Peyer's patch (tissue), 4 donors: ENCODE measurements at places on chromosomes 1 and 21. TPM values are rescaled to one million over a fixed set of nuclear protein-coding genes. Genes with fewer than 3 reads are reported as not detected.
A peak's percentile ranks its signal among the peaks of the same experiment; 100 is the strongest.

The BARHL2 gene
- total RNA-seq: not detected

The AMY1A gene
- not detected for total RNA-seq

The OPTC gene
- total RNA-seq: not detected

GRCh38 chr1:117932576-117932975, 3.0 kb downstream of the WDR3 start:
- no peak for DNase-seq

DNA sequence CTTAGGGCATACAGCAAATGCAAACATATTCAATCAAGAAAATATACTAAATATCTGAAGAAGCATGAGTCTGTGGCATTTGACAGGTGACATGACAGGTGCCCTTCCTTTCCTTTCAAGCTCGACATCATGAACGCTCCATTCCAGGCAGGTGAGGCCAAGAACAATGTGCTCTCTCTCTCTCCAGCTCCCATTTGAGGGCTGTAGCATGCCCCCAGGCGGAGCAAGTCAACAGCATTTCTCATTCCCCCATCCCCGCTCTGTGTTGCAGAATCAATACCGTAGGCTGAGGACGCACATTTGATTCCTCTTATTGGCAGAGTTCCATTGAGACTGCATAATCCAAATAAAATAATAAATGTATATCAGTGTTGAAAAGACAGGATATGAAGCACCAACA, 24.6 kb upstream of the PLPPR4 start:
- no peak for DNase-seq

The TAL1 gene
- 3.6 TPM for total RNA-seq

GRCh38 chr1:161305867-161306519, 3.8 kb downstream of the MPZ start:
- peak; percentile 93 for DNase-seq

The SYT11 gene
- total RNA-seq: 3.7 TPM

DNA sequence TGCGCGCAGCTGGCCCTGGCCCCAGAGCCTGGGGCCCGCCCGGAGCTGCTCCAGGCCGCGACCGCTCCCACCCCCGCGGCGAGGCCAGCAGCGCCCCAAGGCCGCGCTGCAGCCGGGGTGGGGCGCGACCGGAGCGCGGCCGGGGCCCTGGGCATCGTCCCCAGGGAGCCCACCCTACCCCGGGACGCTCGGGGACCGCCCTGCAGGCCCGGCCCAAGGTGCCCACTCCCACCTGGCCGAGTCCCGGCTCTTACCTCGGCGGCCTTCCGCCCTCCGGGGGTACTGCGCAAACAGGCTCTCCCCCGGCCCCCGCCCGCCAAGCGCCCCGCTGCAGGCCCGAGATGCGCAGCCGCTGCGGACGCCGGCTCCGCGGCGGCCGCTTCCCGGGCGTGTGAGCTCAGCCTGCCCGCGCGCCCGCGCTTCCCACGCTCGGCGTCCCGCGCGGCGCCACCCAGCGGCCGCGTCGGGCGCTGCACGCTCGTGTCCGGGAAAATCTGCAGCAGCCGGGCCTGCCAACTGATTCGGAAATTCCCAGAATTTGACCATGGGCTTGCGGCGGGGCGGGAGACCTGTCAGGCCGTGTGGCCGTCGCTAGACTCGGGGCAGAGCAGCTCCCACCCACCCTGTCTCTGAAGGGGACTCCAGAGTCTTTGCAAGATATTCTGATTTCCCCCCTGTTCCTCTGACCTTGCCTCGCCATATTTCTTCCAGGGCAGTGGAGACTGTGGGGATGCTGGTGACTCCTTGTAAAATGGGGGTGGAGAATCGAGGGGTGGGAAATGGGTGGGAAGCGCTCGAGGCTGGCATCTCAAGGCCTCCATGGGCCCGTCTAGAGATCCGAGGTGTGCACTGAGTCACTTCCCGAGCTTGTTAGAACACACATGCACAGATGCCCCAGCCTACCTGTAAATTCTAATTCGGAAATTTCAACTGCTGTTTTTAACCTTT, 41.9 kb downstream of the CD34 start:
- peak; percentile 89 for DNase-seq

GRCh38 chr1:11841245-11842153, 6.1 kb downstream of the NPPA start:
- DNase-seq: no peak

DNA sequence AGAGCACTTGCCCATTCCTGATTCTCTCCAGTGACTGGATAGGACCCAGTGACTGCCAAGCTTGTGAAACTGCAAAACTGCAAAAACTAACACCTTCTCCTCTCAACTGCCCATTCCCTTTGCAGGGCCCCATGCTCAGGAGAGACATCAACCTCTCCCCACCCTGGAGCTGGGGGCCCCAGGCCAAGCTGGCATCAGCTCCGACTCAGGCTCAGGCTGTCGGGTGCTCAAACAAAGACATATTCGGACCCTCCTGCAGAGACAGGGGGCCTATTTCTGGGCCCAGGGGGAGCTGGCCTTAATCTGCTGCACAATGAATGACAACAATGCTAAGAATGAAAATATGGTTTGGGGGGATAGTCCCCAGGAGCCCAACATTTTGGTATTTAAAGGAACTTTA, 11.8 kb downstream of the LMX1A start:
- no peak for DNase-seq

GRCh38 chr1:245086389-245086969, 68.3 kb upstream of the KIF26B start:
- no peak for DNase-seq

DNA sequence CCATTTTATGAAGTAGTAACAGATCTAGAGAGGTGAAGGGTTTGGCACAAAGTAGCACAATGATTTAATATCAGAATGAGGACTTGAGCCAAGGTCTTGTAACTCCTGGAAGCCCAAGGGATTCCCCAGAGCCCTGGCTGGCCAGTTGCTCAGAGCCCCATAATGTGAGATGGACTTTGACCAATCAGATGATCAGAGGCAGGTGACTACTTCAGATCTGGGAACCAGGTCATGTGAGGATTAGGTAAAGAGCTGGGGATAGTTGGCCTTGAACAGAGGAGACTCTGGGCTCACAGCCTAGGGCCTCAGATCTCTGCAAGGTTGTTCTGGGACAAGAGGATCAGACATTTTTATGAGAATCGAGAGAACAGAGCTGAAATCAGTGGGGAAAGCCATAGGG, 18.9 kb downstream of the SHISAL2A start:
- DNase-seq: peak; percentile 67

The DNM3 gene
- 11.6 TPM for total RNA-seq

The SPATC1L gene
- 3.0 TPM for total RNA-seq

The ADAM30 gene
- not detected for total RNA-seq

DNA sequence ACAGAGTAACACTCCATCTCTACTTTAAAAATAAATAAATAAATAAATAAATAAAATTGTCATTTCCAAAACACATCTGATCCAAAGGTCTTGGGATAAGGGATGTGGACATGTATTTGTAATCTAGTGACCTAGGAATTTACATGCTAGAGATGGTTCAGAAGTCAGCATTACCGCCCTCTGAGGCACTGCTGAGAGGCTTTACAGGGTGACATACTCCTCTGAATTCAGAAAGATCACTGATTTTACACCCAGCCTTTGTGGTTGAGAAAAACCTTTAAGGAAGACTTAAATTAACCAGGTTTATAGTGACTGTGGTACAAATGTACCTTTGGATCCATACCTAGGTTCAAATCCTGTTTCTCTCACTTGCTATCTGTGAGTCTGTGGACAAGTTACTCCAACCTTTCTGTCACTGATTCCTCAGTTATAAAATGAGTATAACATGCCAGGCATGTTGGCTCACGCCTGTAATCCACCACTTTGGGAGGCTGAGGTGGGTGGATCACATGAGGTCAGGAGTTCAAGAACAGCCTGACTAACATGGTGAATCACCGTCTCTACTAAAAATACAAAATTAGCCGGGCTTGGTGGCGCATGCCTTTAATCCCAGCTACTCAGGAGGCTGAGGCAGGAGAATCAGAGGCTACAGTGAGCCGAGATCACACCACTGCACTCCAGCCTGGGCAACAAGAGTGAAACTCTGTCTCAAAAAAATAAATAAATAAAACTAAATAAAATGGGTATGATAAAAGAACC, 20.1 kb downstream of the OSBPL9 start:
- DNase-seq: peak; percentile 75
